SK-N-SH (cell line): ENCODE measurements at places on chromosomes 5 and 9.
A peak's percentile ranks its signal among the peaks of the same experiment; 100 is the strongest.

GRCh38 chr5:64292611-64293215 lies 127.1 kb downstream of the RNF180 start:
- DNase-seq: no peak

DNA sequence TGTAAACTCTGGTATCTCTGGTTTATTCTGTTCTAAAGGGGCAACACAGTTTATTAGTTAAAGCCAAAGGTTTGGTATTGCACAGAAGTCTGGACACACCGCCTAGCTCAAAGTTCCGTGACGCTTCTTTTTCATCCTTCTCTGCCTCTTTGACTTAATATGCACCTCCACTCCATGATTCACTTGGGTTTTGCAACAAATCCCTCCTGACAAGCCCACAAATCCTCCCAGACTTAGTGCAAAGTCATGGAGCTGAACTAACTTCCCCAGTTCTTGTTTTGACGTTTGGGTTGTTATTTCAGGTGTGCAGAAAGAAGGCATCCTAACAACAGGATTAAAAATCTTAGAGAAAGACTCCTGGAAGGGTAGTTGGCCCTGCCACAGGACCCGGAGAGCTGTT lies 441.6 kb upstream of the DMAC1 start:
- no peak for DNase-seq

- DNase-seq: no peak
Observed at GRCh38 chr5:171379961-171380360, 7.7 kb upstream of the NPM1 start.

- peak; percentile 58 for DNase-seq
Observed at GRCh38 chr9:75088646-75089372, 495 bp downstream of the OSTF1 start.

- no peak for DNase-seq
Observed at GRCh38 chr9:120388003-120388855, 191.7 kb downstream of the CDK5RAP2 start.

- DNase-seq: no peak
Observed at GRCh38 chr5:113382731-113383130, 52.1 kb downstream of the TSSK1B start.

DNA sequence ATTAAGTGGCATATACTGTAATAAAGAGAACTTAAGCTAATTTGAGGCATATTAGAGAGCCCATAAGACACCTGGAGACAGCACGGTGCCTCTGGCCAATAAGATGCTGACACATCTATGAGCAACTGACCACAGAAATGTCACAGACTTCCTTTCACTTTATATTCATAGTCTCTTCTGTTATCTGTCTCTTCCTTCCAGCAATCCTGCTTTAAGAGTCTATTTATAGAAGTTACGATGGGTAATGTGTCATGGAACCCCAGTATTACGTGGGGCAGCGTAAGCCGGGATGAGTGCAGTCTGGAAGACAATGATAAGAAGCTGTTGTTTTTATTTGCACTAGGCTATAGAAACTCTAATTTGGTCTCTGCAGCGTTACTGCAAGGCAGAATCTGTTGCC lies 136.8 kb downstream of the CFAP90 start:
- no peak for DNase-seq

- no peak for DNase-seq
Observed at GRCh38 chr9:102403514-102403913, 591.6 kb upstream of the CYLC2 start.

GRCh38 chr9:81411961-81412360 lies 277.4 kb downstream of the TLE1 start:
- DNase-seq: no peak

- no peak for DNase-seq
Observed at GRCh38 chr5:73691302-73692080, 65.5 kb downstream of the ARHGEF28 start.

GRCh38 chr9:4334410-4334813 lies 34.5 kb upstream of the GLIS3 start:
- DNase-seq: no peak

- DNase-seq: no peak
Observed at GRCh38 chr5:120007598-120007997, 378.2 kb downstream of the FAM170A start.

- no peak for DNase-seq
Observed at GRCh38 chr5:144275329-144275728, 104.7 kb downstream of the KCTD16 start.

DNA sequence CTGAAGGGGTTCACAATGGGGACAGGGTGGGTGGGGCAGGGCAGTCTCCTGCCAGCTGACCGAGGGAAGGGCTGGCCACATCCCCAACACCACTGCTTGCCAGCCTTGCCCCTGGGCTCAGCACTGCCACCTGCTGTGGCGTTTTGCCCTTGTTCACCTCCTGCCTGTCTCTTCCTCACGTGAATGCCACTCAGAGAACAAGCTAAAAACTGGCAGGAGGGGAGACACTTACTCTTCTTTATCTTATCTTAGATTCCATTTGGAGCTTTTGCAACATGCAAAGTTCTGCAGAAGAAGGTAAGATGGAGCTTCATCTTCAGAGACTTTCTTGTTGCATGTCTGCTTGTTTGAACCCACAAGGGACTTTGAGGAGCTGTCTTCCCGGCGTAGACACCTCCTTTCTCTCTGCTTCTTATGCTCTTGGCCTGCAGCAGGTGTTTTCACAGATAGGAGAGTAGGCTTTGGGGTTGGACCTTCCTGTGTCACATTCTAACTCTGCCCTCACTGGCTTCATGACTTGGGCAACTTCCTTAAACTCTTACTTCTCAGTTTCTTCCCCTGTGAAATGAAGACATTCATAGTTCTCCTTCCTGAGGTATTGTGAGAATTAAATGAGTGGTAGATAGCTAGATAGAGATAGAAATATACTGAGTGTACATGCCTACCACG lies 4.1 kb downstream of the LRSAM1 start:
- DNase-seq: no peak
